ENCODE measurements at places on chromosomes 1 and 21.

- DNase-seq: no peak
These were observed 38.2 kb downstream of the PAX7 start for GRCh38 chr1:18668750-18669404.

DNA sequence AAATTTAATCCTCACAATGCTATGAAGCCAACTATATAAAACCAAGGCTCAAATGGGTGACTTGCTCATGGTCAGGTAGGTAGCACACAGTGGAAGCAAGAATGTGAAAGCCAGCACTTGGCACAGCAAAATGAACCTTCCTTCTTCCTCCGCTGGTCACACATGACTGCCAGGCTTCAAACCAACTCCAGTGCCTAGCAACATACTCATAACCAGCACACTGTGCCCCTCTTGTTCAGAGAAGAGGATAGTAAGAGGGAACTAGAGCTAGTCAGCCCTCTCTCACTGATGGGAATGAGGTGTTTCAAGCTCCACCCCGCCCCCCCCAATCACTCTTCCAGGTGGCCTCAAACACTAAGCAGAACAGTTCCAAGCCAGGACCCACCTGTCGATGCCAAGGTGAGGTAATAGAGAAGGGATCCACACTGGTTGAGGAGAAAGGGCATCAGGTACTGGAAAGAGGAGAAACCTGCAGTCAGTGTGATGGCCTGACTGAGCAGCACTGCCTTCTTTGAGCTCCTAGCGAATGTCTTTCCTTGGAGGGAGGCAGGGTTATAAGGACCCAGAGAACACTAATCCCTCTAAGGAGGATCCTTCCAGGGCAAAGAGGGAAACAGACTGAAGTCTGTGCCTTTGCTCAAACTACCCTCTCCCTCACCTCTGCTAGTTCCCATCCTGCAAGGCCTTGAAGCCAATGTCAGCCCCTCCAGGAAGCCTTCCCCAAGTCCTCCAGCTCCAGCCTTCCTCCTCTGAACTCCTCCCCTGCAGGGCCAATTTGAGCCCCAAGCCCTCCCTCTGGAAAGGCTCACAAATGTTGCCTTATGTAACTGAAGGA lies 1.2 kb downstream of the TMEM234 start:
- DNase-seq: no peak

DNA sequence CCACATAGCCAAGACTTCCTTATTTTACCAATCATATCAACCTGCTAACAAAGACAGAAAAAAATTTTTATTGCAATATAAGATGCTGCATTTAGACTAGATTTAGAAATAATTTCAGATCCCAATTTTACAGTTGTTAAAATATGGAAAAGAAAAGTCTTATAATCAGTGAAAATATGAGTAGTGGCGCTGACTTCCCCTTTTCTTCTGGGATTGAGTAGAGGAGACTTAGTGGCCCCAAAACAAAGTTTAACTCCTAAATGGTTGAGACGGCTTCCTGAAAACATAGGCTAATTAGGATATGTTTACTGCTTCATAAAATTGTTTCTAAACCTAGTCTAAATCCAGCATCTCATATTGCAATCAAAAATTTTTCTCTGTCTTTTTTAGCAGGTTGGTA lies 68.4 kb downstream of the RAB3GAP2 start:
- DNase-seq: no peak

DNA sequence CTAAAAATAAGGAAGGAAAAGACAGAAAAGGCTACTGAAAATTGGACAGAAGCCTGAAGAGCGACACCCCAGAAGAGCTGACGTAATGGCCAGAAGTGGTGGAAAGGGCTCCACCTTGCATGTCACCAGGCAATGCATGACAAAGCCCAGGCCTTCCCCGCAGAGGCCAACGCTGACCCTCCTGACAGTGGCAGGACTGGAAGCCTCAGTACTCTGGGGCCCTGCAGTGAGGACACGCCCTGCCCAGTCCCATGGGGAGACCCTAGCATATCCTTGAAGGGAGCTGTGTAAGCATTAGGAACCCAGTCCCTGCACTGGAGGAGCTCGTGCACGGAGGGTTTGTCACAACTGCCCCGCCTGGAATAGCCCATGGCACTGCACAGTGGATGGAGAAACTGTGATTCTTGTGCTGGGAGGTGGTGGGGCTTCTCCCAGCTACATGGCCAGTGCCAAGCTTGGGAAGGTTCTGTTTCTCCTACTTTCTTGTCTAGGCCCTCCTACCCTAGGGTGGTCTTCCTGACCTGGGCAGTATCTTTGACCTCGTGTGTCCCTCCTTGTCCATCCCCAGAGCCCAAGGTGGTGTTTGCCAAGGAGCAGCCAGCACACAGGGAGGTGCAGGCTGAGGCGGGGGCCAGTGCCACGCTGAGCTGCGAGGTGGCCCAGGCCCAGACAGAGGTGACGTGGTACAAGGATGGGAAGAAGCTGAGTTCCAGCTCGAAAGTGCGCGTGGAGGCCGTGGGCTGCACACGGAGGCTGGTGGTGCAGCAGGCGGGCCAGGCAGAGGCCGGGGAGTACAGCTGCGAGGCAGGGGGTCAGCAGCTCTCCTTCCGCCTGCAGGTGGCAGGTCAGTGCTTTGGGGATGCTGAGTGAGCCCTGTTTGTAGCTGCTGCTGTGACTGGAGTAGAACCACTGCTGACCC lies 60.4 kb downstream of the OBSCN start:
- no peak for DNase-seq

GRCh38 chr1:3879787-3880428 lies 20.2 kb downstream of the C1orf174 start:
- no peak for DNase-seq

- DNase-seq: no peak
These were observed 43.6 kb upstream of the TNFRSF1B start for GRCh38 chr1:12123172-12123571.

- DNase-seq: no peak
These were observed 42.1 kb downstream of the NRIP1 start for GRCh38 chr21:15022608-15023261.

GRCh38 chr1:203528063-203528462 lies 34.1 kb downstream of the OPTC start:
- DNase-seq: no peak

GRCh38 chr1:206637605-206638004 lies 2.3 kb downstream of the DYRK3 start:
- no peak for DNase-seq
